ENCODE measurements at places on chromosomes 7 and 10. TPM values are rescaled to one million over a fixed set of nuclear protein-coding genes. Genes with fewer than 3 reads are reported as not detected.

ZNF655 gene
- 73.8 TPM for polyA plus RNA-seq

KRIT1 gene
- 40.4 TPM for polyA plus RNA-seq

CDH23 gene
- polyA plus RNA-seq = 2.9 TPM

GATA3 gene
- 111 TPM for polyA plus RNA-seq

HNRNPH3 gene
- polyA plus RNA-seq = 391 TPM

TSPAN33 gene
- polyA plus RNA-seq = 77.0 TPM

EBF3 gene
- 0.89 TPM for polyA plus RNA-seq

DNA2 gene
- 12.7 TPM for polyA plus RNA-seq

NKX1-2 gene
- polyA plus RNA-seq = not detected

CHST12 gene
- polyA plus RNA-seq = 9.0 TPM

IL2RA gene
- polyA plus RNA-seq = 0.47 TPM

PDE1C gene
- polyA plus RNA-seq = 4.4 TPM

ADRA2A gene
- 4.1 TPM for polyA plus RNA-seq

TRRAP gene
- 44.6 TPM for polyA plus RNA-seq

OR2A12 gene
- polyA plus RNA-seq = not detected

CDHR1 gene
- 0.98 TPM for polyA plus RNA-seq

AKR1D1 gene
- polyA plus RNA-seq = 0.09 TPM

HTR5A gene
- not detected for polyA plus RNA-seq

MMD2 gene
- 0.42 TPM for polyA plus RNA-seq

TMEM196 gene
- not detected for polyA plus RNA-seq

ZC3HAV1L gene
- 18.4 TPM for polyA plus RNA-seq

FAM25C gene
- polyA plus RNA-seq = not detected

SFTPA1 gene
- polyA plus RNA-seq = not detected

KLF14 gene
- 0.56 TPM for polyA plus RNA-seq

CELF2 gene
- polyA plus RNA-seq = 12.0 TPM

MRLN gene
- 0.37 TPM for polyA plus RNA-seq

ARMC3 gene
- 10.9 TPM for polyA plus RNA-seq

OGDHL gene
- 39.7 TPM for polyA plus RNA-seq

CARD11 gene
- 2.4 TPM for polyA plus RNA-seq

MYH16 gene
- 0.10 TPM for polyA plus RNA-seq

LRIT1 gene
- not detected for polyA plus RNA-seq

HKDC1 gene
- 16.0 TPM for polyA plus RNA-seq

UPK3B gene
- 4.1 TPM for polyA plus RNA-seq

CFAP70 gene
- polyA plus RNA-seq = 12.2 TPM

TEX36 gene
- polyA plus RNA-seq = not detected

FGFBP3 gene
- 2.9 TPM for polyA plus RNA-seq

UNC5B gene
- polyA plus RNA-seq = 74.8 TPM

INSIG1 gene
- 27.7 TPM for polyA plus RNA-seq

KIF11 gene
- 31.7 TPM for polyA plus RNA-seq

POMZP3 gene
- 12.9 TPM for polyA plus RNA-seq

PNLIPRP2 gene
- not detected for polyA plus RNA-seq

UFSP1 gene
- 1.6 TPM for polyA plus RNA-seq

OPN1SW gene
- polyA plus RNA-seq = 1.5 TPM

TMEM176B gene
- 105 TPM for polyA plus RNA-seq

NOS3 gene
- polyA plus RNA-seq = 11.2 TPM

PLEKHS1 gene
- polyA plus RNA-seq = 0.18 TPM

SEMA3A gene
- polyA plus RNA-seq = 16.9 TPM
